ENCODE measurements at places on chromosomes 5 and 9.

- DNase-seq, result no peak
Observed at GRCh38 chr5:88474574-88474973, 205.9 kb upstream of the TMEM161B start.

DNA sequence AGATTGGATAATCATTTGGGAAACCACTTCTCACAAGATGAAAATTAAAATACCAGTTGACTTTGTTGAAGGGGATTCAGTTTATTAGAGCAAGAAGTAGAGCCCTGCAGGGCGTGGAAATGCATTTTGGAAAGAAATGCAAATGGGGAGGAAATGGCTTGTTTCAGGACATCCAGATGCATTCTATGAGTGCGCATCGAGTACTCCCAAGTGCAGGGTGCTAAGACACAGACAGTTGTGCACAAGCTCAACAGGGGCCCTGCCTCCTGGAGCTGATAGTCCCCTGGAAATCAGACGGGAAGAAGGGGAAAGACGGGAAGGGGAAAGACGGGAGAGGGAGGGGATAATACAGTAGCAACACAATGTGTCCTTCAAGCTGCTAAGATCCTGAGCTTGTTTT is 64.0 kb downstream of the NSUN2 start:
- DNase-seq, result no peak

GRCh38 chr9:113220467-113221002 is 542 bp downstream of the FKBP15 start:
- no peak for DNase-seq

GRCh38 chr5:80608731-80609130 is 38.7 kb upstream of the ANKRD34B start:
- DNase-seq, result no peak

DNA sequence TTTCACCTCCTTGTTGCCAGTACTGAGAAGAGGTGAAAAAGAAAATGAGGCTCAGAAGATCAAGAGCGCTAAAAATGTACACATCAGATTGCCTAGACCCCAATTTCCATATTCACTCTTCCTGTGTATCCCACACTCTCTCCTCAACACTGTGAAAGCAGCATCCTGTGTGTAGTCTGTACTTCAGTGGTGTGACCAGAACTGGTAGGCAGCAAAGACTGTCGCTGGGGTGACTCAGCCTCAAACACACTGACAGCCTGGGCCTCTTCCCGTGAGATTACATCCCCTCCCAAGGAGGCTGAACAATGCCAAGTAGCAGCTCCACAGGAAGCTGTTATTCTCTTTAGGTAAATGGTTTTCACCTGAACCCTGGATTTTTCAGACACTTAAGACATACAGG is 135.5 kb downstream of the CCDC192 start:
- DNase-seq, result no peak

GRCh38 chr5:10482791-10483530 is 41.3 kb downstream of the ROPN1L start:
- DNase-seq, result no peak

GRCh38 chr9:5958273-5958672 is 57.2 kb downstream of the RANBP6 start:
- DNase-seq, result no peak

DNA sequence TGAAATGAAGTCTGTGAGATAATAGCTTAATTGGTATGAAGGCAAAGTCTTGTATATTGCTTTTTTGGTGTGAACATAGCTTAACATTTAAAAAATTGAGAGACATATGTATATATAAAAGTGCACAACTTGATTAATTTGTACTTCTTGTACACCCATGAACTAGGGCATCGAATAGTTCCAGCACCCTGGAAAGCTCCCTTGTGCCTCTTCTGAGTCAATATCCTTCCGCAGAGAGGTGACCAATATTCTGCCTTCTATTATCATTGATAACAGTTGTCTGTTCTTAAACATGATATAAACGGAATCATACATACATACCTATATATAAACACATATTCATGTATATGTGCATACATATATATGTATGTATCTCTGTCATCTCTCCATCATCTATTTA is 185.4 kb downstream of the PHF2 start:
- no peak for DNase-seq

DNA sequence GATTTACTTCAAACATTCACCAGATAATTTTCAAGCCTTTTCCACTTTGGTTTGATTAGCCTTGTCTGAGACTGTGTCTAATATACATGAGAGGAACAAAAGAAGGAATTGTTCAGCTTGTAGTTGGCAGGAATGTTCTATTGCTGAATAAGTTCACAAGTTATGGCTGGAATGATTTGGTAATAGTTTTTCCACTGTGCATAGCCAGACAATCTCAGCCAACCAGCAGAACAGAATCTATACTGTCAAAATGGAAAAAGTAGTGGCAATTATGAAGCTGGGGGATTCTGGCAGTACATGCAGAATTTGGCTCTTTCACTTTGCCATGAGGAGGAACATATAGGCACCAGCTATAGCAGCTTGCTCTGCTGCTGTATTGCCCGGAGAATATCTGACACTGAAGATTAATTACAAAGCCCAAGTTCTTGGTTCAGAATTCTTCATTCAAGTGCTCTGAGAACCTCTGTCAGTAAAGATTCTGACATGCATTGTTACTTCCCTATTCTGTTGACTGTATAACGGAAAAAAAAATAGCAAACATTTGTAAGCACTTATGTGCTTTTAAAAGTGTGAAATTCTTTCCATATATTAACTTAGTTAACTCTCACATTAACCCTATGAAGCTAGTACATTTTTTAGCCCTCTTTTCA is 150.6 kb downstream of the PRR16 start:
- DNase-seq, result no peak

DNA sequence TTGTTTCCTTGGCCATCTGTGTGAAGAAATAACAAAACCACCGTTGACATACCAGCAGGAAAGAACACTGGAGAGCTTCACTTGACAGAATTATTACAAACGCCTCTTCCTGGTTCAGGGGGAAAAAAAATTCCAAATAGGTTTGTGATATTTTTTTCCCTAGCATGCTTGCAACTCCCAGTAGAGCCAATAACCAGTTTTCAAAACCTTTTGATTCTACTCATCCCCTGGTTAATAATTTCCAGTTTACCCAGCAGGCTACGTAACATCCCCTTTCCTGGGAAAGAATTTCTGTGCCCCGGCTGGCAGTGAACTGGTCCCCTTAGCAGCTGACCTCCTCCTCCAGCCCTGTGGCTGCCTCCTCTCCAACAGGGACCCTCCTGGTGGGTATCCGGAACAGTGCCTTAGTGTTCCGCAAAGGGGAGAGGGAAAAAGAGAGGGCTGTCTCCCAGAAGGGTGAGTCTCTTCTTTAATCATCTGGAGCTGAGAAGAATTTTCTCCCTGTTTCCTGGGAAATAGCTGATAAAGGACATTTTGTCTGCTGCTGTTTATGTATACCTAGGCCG is 72.8 kb upstream of the BOD1 start:
- peak; percentile 16 for DNase-seq

DNA sequence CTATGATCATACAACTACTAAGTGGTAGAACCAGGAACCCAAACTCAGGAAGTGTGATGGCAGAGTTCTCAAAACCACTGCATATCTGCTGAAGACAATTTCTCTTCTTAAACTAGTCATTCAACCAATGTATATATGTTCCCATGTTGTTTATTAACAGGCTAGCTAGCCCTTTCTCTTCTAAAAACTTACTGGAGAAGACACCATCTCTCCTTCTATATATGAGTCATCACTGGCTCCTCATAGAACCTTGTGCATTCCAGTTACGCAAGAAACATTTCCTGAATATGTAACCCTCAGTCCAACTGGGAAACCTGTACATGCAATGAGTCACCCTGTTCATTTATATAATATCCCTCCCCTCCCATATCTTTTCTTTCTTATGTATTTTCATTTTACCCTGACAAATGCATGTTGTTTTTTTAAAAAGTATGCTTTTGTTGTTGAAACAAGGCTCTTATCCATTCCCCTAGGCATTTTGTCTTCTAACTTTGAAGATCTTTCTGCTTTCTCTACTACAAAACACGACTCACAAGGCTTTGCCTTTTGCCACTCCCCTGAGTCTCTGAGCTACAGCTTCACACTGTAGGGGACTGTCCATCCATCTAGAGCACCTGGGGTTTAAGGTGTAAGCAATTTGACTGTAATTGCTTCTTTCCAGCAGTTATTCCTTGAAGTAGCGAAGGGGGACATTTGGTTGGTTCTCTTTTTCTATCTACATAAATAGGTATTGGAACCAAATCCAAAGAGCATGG is 119.5 kb downstream of the ANXA1 start:
- no peak for DNase-seq

- DNase-seq, result no peak
Observed at GRCh38 chr5:113278976-113279375, 155.8 kb downstream of the TSSK1B start.

DNA sequence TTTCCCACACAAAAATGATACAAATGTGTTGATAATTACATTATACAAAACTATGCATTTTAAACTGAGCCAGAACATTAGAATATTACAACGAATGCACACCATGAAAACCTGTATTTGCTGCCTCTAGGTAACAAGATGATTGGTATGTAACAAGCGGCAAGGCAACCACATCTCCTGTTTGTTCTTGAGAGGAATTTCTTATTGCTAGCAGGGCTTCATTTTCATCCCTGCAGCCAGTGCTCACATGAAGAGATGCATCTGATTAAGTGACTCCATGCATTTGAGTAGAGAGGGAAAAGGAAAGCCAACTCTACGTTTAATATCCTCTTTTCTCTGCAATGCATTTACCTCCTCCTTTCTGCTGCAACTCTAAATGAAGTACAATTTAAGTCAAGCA is 36.6 kb downstream of the FRMD3 start:
- no peak for DNase-seq

DNA sequence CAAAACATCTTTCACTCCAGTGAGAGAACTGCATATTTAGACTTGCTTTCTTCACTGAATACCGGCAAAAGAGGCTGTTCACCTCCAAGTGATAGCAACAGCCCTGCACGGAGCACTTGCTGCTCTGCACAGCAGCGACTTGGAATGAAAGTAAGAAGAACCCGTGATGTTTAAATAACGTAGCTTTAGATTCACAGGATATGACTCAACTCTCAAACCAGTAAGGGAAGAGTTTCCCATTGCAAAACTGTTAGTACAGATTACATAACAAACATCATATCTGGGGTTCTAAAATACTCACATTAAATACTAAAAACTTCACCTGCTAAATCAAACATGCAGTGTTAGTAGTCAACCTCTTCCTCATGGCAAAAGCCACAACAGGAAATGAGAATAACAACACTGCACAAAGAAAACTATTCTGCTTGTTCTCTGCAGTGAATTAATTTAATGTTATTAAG is 203.4 kb downstream of the MCTP1 start:
- no peak for DNase-seq

DNA sequence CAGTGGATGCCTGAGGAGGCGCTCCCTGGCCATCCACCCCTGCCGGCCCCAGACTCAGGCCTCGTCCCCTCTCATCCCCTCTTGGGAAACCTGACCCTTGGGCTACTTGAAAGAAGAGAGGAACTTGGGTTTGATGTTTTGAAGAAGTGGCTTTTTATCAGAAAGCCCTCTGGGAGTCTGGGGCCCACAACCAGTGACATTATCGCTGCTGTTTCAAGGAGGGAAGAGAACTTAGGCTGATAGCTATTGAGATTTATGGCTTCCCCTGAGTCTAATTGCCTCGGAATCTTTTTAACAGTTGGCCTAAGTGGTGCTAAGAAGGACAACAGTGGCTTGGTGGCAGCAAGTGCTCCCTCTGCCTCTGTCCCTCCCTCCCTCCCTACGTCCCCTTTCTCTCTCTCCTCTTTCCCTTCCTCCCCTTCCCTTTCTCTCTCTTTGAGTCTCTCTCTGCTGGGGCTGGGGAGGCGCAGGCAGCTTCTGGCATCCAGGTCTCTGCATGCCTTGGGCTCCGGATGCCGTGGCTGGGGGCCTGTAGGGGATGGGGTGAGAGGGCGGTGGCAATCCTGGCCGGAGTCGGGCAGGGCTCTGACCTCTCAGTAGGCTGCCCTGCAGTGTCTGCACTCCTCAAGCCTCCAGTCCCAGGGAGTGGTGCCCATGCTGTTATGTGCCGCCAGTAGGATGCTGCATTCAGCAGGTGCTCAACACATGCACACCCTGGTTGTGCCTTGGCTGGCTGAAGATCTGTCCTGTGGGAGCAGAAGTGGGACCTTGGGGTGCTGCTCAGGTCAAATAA is 49.6 kb upstream of the RXRA start:
- DNase-seq, result no peak

- no peak for DNase-seq
Observed at GRCh38 chr5:135557076-135557838, 21.5 kb upstream of the NEUROG1 start.

GRCh38 chr5:137679910-137680309 is 56.0 kb downstream of the KLHL3 start:
- no peak for DNase-seq

GRCh38 chr5:74206579-74207550 is 433.7 kb downstream of the ENC1 start:
- DNase-seq, result no peak

DNA sequence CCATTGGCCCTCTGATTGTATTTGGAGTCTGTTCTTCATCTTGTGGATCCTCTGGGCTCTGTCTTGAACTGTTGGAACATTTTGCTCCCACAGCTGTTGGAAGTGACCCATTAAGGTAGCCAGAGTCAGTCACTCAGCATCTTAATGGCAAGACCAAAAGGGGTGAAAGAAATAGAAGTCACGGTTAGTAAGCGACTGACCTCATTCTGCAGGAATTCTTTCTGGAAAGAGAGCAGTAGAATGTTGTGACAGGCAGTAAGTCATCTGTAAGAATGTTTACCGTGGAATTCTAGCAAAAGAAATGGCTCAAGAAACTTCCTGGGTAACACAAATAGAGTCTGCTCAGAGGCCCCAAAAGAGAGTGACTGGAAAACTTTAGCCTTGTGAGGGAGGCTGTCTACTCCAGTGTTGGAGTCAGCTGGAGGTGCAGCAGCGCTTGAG is 28.6 kb upstream of the TNC start:
- no peak for DNase-seq

- DNase-seq, result no peak
Observed at GRCh38 chr5:76790632-76791290, 28.1 kb upstream of the F2RL1 start.

DNA sequence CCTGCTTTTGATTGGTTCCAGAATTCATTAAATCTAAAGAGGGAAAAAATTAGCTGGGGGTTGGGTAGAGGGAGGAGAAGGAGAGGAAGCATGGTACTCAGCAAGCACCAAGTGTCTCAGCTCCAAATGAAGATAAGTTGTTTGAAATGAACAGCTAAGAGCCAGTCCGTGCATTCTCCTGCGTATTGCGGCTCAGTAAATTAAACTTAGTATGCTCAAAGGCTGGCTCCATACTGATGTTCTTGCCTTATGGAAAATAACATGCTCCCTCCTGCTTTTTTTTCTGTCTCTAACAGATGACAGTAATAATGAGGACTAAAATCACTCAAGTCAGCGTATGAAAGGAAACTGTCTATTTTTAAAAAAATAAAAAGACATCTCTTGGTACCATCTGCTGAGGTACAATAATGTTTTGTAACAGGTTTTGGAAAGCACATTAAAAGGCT is 161.0 kb downstream of the SPATA31D1 start:
- DNase-seq, result no peak

DNA sequence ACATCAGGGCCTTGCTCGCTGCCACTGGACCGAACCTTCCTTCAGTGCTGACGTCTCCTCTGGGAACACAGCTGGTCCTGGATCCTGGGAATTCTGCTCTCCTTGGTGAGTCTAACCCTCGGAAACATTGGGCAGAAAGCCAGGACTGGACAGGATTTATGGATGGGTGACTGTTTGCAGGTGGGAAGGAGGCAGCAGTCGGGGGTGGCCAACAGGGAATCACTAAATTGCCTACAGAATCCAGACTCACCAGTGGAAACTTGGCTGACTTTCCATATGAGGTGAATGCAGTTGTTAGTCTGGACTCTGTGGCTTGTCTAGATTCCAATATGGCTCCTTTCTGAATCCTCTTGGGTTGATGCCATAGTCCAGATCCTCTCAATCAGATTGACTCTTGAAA is 203.1 kb downstream of the SAXO1 start:
- no peak for DNase-seq

- no peak for DNase-seq
Observed at GRCh38 chr5:598564-598890, 13.6 kb upstream of the CEP72 start.
